ENCODE measurements at places on chromosomes 2 and 18.

DNA sequence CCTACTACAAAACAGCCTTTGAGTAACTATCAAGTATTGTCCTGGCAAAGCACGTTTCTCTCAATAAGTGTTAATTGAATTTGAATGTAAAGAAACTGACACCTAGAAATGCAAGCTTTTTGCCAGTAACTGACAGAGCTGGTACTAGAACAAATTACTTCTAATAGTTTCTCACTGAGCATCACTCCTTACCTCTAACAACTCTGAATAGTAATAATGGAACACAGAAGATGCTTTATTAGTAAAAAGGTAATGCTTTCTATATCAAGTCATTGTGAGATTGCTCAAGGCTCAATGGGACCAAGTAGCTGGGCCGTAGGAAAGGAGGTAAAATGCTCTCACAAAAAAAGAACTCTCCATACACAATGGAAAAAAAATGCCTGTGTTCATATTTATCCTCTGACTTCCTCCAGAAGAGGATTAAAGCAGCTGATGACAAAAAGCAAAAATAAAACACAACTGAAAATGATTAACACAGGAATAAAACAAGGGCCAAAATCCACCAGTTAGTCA is 11.8 kb downstream of the RASGRP3 start:
- DNase-seq, result no peak

- no peak for DNase-seq
Observed at GRCh38 chr18:2901423-2901985, 54.7 kb downstream of the EMILIN2 start.

GRCh38 chr2:88845772-88846661 is 154.5 kb downstream of the RPIA start:
- DNase-seq, result no peak

GRCh38 chr2:9832586-9832985 is 10.7 kb upstream of the TAF1B start:
- DNase-seq, result no peak

Measured in GM12892 (cell line).